ENCODE measurements at places on chromosomes 5 and 9.

DNA sequence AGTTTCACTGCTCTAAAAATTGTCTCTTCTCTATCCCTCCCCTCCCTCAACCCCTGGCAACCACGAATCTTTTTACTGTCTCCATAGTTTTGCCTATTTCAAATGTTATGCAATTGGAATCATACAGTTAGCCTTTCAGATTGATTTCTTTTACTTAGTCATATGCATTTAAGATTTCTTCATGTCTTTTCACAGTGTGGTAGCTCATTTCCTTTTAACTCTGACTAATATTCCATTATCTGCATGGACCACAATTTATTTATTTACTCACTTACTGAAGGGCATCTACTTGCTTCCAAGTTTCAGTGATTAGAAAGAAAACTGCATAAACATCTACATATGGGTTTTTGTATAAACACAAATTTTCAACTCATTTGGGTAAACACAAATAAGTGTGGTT, 372.3 kb downstream of the CDH18 start:
- no peak for DNase-seq

- no peak for DNase-seq
Observed at GRCh38 chr5:96440185-96440538, 7.1 kb upstream of the PCSK1 start.

GRCh38 chr9:129225815-129226214, 47.8 kb upstream of the IER5L start:
- DNase-seq = peak; percentile 73

DNA sequence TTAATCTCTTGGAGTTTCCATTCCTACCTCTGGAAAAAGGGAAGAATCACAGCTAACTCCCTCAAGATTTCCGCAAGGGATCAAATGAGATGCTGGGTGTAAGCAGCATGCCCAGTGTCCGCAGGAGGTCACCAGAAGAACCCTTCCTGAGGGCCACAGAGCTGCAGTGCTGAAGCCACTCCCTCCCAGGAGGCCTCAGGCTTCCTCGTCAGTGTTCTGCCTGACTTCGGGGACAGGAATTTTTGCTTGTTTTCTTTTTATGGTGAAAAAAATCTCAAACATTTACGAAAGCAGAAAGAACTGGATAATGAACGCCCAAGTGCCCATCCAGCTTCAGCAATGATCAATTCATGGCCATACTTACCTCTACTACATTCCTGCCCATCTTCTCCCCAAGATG, 183.0 kb downstream of the CDK5RAP2 start:
- DNase-seq = no peak

- no peak for DNase-seq
Observed at GRCh38 chr5:13739479-13739878, 205.0 kb downstream of the DNAH5 start.

DNA sequence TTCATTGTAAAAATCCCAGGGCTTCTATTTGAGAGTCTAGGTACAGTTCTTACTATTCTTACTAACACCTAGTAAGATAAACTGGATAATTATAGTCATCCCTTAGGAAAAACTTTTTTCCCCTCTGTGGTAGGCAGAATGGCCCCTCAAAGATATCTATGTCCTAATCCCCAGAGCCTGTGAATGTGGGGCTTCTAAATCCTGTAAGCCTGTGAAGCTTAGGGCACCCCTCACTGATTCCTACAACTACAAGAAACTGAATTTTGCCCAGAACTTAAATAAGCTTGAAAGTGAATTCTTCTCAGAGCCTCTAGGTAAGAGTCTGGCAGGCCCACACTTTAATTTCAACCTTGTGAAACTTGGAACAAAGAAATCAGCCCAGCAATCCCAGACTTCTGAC, 130.1 kb upstream of the ACOT12 start:
- no peak for DNase-seq

DNA sequence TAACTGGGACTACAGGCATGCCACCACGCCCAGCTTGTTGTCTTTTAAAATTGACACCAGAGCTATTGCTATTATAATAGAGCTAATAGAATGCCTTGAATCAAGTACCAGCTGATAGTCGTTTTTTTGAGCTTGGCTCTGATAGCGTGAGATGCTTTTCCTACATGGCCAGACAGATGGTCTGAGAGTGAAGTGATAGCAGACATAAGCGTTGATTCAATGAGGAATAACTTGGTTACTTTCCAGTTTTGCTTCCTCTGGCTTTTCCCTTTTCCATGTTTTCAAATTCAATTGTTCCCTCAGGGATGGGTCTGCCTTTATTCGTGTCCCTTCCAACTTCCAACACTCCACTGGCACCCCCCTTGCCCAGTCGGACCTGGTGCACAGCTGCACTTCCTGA, 15.4 kb downstream of the AGXT2 start:
- DNase-seq = no peak

DNA sequence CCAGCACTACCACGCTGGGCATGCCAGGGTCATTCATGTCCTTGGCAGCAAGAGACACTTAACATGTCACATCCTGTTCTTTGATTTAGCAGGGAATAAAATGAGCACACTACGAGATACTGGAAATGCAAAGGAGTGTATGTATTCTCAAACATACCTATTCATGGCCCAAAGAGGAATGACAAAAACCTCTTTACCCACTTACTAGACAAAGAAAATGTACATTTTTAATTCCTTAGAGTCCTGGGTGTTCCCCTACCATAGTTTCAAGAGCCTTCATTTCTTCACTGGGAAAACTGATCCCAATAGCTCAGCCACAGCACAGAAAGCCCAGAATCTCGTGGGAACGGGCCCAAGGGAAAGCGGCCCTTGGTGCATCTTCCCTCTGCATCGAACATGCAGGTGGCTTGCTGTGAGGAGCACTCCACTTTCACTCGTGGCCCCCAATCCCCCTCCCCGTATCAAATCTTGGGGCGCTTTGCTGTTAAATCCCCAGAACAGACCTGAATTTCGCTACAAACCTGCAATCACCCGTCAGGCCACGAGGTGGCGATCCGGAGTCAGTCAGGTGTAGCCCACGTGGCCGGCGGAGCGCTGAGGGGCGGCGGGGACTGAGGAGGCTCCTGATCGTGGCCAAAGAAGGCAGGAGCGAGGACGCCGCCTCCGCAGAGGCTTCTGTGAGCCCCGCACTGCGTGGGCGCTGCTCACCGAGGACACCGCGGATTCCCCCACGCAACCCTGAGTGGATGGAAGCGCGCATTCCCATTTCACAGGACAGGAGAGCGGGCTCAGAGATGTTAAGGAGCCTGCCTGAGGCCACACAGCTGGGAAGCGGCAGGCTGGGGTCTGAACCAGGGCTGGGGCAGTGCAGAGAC, 91.4 kb downstream of the LMX1B start:
- peak; percentile 77 for DNase-seq

DNA sequence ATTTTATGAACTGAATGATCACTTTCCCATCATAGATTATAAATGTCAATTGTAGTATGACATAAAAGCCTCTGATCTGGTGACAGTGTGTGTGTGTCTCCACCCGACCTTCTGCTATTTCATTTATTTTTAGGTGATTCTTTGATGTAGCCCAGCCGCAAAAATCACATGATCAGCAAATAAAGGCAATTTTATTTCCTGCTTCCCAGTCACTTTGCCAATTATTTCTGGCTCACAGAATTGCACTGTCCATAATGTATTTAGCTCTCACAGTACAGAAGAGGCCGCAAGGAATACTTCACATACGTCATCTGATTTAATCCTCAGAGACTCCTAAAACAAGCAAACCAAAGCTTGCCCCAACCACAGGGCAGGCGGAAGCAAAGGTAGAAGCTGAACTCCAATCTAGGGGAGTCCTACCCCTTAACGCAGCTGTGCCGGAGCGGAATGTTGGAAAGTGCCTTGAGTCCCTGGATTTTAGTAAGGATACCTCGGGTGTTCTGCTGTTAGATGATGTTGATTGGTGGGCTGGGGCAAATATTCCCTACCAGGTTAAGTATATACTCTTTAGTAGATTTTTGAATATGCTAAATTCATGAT, 384.0 kb upstream of the IRX4 start:
- DNase-seq = no peak

DNA sequence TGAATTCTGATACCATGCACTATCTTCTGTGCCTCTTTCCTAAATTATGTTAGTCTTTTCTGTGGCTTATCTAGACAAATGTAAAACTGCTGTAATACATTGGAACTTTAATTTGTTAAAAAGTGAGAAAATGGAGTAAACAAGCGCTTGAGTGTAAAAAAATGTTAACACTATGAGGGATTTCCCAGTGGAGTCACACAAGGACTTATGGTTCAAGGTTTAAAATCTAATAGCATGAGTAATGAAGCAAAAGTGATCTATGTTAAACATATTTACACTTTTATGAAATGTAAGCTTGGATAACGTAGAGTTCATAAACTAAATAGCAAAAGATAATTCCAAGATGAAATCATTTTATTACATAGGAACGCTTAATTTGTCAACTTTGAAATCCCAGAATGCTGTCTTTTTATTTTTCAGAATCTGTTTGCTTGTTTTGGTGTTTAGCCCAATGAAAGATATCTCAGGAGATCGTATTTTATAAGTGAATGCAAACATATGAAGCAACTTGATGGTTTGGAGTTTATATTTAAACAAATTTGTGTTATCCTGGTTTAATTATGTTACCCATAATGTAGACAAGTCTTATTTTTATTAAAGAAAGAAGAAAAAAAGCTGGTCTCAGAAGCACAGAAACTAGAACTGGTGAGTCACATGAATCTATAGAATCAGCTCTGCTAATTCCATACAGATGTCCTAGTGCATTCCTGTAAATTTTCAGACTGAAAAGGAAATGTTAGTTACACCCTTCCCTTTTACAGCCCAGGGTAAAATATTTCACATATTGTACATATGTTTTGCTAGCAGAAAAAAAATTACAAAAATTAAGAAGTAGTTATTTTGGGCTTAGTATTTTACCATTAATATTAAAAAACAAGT, 34.2 kb upstream of the FBN2 start:
- DNase-seq = no peak

DNA sequence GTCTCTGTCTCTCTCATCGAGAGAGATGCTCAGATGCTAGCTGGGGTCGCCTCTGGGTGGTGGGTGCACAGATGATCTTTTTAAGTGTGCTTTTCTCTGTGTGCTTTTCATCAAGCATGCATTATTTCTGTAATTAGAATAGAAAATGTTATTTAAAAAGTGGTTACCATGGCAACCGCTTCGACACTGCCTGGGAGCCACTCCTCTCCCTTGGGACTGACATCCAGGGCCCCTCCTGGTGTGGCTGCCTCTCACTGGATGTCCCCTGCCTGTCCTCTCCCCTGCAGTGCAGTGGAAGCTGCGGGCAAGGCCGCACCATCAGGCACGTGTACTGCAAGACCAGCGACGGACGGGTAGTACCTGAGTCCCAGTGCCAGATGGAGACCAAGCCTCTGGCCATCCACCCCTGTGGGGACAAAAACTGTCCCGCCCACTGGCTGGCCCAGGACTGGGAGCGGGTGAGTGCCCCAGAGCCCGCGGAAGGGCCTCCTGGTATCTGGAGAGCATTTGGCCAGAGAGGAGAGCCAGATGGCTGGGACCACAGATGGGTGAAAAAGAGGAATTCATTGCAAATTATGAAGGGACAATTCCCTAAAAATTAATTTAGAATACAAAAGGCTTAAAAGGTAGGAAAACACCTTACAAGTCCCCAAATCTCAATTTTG, 34.7 kb downstream of the ADAMTSL2 start:
- no peak for DNase-seq

- no peak for DNase-seq
Observed at GRCh38 chr5:172758077-172758833, 12.7 kb downstream of the DUSP1 start.

DNA sequence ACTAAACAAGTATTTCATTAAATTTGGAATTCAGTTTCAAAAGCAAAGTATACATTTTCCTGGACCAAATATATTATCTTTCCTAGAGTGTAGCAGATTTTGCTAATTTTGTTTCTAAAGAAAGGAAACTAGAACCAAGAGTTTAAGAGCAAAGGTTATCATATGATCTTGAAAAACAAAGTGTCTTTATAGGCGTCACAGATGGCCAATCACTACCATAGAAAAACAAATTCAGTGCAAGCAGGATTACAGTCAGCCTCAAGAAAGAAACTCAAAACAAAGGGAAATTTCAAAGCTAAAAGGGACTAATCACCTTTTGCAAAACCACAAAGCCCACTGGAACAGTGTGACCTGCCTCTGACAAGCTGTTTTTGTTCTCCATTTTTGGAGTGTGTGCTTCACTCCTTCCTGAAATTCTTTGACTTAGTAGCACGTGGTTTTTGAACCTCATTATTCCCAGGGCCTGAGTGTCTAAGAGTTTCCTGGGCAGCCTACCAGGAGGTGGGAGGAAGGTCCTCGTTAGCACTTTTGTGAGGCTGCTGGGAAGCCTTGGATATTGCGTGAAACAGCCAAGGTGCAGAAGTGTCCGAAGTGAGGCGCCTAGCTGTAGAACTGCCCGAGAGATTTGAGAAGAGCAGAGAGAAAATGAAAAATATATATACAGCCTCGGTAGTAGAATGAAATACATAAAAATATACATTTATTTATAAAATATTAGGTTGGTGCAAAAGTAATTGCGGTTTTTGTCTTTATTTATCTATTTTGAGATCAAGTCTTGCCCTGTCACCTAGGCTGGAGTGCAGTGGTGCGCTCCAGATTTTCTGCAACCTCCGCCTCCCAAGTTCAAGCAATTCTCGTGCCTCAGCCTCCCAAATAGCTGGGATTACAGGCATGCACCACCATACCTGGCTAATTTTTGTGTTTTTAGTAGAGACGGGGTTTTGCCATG, 246.1 kb downstream of the MARCHF11 start:
- DNase-seq = no peak

- no peak for DNase-seq
Observed at GRCh38 chr5:159861086-159861485, 55.2 kb upstream of the ADRA1B start.

DNA sequence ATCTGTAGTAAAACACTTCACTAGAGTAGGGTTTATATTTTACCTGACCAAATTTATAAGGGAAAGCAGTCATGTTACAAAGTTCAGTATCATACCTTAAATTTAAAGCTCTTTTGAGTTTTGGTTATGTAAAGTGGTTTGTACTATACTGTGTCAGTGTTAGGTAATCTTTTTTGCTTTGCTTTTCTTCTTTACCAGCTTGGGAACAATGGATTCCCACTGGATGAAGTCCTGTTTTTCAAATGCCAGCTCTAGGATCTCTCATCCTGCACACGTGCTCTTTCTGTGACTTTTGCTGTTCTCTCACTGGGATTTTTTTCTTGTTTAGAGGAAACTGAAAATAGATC, 15.9 kb downstream of the CYSTM1 start:
- no peak for DNase-seq

GRCh38 chr9:106632621-106633020, 230.3 kb upstream of the ZNF462 start:
- DNase-seq = no peak

DNA sequence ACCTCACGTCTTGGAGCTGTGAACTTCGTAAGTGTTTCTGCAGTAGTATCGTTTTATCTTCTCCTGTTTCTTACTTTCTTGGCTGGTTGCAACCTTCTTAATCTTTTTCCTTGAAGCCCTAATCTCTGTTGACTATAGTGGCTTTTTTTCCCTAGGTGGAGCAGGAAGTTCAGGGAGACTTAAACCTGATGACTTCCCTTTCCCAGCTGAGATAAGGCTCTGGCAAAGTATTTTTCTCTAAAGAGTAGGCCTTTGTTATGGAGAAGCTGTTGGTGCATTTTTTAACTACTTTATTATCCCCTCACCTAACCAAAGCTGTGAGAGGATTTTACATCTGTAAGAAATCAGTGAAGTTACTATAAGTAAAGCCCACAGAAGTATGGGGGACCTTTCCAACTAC, 723.1 kb upstream of the RIOK2 start:
- no peak for DNase-seq

Measured in DND-41 (cell line).